ENCODE measurements at places on chromosomes 1 and 21.

- DNase-seq: peak; percentile 54
These were observed 183.6 kb downstream of the S1PR1 start for GRCh38 chr1:101420406-101420805.

DNA sequence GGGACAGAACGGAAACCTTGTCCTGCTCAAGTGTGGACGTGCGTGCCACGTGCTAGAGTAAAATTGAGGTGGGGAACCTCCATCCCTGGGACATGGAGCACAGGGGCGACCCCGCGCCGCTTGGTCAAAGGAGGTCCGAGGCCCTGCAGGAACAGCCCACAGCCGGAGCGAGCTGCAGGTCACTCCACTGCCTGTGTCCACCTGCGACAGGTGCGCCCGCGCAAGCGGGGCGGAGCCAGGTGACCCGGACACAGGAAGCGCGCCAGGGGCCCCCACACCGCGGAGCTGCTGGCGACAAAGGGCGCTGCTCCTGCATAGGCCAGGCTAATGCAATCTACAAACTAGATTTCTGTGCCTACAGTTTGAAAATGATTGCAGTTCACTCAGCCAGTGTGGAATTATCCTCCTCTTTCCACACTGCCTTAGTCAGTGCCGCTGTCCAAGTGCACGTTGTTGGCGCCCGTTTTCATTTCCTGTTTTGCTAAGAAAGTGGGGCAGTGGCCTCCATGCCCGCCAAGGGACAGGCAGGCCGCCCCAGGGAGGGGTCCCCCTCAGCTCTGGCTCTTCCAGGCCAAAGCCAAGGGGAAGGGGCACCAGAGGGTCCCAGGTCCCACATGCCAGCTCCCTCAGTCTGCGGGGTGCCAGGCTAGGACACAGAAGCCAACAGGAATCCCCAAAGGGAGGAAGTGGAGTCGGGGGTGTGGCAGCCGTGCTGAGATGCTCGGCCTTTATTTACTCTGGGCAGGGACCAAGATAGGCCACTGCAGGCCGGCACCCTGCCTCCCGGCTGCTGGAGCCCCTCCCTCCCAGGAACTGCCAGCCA is 4.3 kb upstream of the NADK start:
- no peak for DNase-seq

DNA sequence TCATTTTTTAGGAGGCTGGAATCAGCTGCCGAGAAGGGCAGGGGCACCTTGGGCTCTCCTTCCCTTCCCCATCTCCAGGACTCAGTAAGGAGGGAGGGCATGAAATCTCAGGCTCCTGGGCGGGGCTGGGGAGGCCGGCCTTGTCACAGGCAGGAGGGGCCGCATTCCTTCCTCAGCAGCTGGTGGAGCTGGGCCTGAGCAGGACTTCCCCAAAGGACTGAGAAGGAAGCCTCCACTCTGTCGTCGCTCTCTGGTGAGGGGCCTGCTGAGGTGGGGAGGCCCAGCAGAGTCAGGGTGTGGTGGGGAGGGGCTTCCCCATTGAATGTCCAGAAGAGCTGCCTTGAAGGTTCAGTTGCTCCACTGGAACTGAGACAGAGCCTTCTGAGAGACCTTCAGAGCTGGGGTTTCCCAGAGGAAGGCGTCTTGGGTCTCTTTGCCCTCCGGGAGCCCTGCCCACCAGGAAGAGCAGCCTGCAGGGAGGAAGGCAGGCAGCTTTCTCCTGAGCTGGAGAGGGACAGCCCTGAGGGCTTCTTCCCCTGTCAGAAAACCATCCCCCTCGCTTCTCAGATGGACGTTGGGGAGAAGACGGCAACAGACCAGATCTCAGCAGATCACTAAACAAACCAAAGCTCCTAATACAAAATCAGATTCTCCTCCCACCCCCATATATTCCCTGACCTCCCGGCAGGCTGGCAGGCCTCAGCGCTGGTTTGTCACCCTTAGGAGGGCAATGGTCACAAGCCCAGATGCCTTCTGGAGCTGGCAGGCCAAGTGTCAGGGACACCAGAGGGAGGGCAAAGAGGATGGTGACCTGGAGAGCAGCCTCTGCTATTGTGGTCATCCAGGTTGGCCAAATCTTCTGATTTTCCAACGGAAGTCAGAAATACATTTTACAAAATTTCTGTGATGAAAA is 10.7 kb downstream of the KCNA10 start:
- DNase-seq: no peak

DNA sequence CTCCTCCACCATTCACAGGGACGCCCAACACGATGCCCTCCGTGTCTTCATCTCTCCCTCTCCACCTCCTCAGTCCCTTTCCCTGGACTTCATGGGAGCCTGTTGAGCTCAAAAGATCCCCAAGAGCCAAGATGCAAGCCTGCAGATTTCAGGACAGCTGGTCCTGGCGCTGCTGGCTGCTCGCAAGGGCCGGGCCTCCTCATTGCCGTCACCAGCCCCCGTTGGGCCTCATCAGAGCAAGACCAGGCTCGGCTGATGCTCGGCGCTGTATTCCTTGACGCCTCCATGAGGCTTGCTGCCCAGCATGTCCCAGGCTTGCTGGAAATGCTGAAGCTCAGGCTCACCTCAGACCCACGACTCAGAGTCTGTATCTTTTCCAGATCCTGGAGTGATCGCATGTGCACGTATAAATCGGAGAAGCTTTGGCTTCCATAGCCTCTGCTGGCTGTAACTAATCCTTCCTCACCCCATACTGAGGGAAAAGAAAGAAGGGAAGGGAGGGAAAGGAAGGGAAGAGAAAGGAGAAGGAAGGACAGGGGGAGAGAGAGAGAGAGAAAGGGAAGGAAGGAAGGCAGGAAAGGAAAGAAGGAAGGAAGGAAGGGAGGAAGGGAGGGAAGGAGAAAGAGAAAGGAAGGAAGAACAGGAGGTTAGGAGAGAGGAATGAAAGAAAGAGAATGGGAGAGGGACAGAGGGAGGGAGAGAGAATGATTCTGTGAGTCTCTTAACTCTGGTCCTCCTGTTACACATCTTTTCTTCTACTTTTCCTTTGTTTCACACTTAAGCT is 94.6 kb downstream of the KCNJ15 start:
- DNase-seq: no peak

GRCh38 chr1:162782671-162783070 is 7.8 kb upstream of the HSD17B7 start:
- no peak for DNase-seq

- DNase-seq: no peak
These were observed 16.2 kb upstream of the PDXK start for GRCh38 chr21:43702785-43703034.

- DNase-seq: peak; percentile 72
These were observed 1.0 kb upstream of the HP1BP3 start for GRCh38 chr1:20787840-20788795.

- DNase-seq: no peak
These were observed 12.6 kb downstream of the ZYG11B start for GRCh38 chr1:52738893-52739292.

DNA sequence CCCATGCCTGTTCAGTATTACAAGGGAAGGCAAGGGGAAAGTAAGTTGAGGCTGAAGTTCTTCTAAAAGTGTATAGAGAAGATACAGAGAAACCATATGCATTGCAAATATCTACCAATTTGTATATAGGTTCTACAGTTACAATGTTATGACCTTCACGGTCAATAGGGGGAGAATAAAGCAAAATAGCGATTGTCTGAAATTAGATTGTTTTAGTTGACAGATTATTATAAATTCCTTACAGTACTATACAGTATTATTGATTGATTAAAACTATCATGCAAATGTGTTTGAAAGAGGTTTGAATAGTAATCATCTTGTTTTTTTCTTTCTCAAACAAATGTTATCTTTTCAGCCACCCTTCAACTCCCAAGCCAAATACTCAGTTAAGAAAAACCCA is 13.7 kb upstream of the BRINP3 start:
- no peak for DNase-seq

GRCh38 chr1:40532844-40533424 is 1.5 kb downstream of the ZNF684 start:
- peak; percentile 86 for DNase-seq

DNA sequence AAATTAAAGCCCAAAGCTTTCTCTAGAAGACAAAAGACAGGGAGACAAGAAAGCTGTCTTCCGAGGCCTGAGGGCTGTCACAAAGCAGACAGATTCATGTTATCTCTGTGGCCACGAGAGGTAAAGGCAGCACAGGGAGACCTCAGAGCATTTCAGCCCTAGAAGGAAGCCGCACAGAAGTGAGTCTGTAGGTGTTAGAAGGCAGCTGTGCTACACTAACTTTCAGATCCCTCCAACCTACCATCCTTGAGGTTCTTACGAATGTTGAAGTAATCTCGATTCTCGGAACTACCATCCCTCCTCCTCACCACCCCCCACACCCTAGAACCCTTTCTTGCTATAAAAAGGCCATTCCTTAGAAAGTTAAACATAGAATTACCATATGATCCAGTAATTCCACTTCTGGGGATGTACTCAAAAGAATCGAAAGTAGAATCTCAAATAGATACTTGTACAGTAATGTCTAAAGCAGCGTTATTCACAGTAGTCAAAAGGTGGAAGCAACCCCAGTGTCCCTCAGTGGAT is 21.5 kb upstream of the LYST start:
- DNase-seq: peak; percentile 35

GRCh38 chr1:29669912-29670311 is 433.6 kb downstream of the PTPRU start:
- no peak for DNase-seq

GRCh38 chr1:202649553-202650392 is 60.5 kb downstream of the SYT2 start:
- DNase-seq: no peak

DNA sequence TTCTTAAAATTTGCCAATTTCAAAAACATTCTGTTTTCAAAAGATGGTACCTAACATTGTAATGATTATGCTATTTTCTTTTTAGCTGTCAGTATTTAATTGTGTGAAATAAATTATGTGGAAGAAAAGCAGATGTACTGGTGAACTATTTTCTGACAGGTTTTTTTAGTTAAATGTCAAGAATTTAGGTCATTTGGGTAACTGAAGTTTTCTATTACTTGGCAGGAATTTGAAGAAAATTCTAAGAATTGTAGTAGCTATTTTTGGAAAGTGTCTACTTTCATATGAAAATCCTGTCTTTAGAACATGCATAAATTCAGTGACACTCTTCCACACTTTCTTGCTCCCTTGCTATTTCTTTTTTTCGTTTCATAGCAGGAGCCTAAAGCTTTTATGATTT is 28.5 kb upstream of the PTPRC start:
- peak; percentile 79 for DNase-seq

GRCh38 chr1:179021873-179022272 is 3.8 kb upstream of the FAM20B start:
- peak; percentile 75 for DNase-seq

GRCh38 chr21:19981938-19982337 is 1016.3 kb upstream of the NCAM2 start:
- no peak for DNase-seq

DNA sequence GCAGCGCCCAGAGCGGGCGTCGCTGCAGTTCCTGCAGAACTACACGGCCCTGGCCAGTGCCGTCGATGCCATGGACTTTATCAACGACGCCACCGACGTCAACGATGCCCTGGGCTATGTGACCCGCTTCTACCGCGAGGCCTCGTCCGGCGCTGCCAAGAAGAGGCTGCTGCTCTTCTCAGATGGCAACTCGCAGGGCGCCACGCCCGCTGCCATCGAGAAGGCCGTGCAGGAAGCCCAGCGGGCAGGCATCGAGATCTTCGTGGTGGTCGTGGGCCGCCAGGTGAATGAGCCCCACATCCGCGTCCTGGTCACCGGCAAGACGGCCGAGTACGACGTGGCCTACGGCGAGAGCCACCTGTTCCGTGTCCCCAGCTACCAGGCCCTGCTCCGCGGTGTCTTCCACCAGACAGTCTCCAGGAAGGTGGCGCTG is 22.0 kb downstream of the COL6A1 start:
- DNase-seq: no peak

- DNase-seq: no peak
These were observed 362.2 kb upstream of the LYPLAL1 start for GRCh38 chr1:218811497-218811896.

GRCh38 chr21:44294391-44295162 is 5.3 kb upstream of the PFKL start:
- peak; percentile 44 for DNase-seq

- no peak for DNase-seq
These were observed 4.9 kb upstream of the COL6A2 start for GRCh38 chr21:46092811-46093667.

DNA sequence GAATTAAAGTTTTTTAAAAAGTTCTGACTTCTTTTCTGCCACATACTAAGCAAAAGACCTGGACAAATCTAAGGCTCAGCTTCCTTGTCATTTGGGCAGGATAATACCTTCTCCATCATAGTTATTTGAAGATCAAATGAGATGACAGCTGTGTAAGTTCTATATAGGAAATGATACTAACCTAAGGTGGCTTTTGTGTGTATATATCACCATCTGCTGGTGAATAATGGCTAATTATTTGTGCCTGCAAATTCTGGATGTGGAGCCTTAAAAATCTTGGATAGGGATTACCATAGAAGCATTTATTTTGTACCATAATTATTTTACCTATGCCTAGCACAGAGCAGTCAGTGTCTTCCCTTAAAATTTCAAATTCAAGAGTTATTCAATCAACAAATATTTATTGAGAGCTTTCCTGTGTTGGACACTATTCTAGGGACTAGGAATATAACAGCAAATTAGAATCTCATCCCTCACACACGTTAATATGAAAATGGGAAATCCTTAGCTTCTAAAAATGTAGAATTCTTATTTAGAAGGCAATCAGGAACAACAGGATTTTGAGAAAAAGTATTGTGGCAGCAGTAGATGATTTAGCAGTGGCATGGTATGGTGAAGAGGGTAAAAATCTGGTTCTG is 89.8 kb downstream of the TMEM200B start:
- DNase-seq: peak; percentile 70

- no peak for DNase-seq
These were observed 90.4 kb downstream of the KIF26B start for GRCh38 chr1:245245021-245245667.

DNA sequence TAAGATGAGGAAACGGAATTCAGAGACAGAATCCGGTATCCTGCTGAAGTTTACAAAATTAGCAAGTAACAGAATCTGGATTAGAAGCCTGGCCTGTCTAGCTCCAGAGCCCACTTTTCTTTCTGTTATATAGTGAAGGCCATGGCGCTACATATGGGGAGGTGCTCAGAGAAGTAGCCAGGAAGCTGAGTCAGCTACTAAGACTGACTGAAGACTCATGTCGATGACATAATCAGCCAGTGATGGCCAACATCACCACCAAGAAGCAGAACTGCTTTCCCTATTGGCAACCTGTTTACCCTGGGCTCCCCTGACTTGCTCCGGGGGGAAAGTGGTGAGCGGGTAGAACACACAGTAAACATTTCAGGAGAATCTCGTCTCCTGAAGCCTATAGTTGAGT is 18.8 kb downstream of the LRRC52 start:
- no peak for DNase-seq

DNA sequence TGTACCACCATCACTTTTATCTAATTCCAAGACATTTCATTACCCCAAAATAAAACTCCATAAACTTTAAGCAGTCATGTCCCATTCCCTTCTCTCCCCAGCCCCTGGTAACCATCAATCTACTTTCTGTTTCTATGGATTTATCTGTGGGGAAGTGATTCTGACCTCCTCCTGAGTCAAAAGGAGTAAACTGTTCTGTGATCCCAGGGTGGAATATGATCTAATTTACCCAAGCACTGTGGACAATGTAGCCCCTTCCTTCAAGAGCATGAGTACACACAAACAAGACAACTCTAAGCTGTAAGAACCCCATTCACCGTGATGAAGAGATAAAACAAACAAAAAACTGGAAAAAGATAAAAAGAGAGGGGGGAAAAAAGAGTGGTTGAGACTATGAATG is 77.9 kb downstream of the PLPP3 start:
- DNase-seq: no peak

- DNase-seq: peak; percentile 83
These were observed 9.0 kb downstream of the GON4L start for GRCh38 chr1:155847823-155848529.
